ENCODE measurements at places on chromosomes 2 and 18.
A peak's percentile ranks its signal among the peaks of the same experiment; 100 is the strongest.

DNA sequence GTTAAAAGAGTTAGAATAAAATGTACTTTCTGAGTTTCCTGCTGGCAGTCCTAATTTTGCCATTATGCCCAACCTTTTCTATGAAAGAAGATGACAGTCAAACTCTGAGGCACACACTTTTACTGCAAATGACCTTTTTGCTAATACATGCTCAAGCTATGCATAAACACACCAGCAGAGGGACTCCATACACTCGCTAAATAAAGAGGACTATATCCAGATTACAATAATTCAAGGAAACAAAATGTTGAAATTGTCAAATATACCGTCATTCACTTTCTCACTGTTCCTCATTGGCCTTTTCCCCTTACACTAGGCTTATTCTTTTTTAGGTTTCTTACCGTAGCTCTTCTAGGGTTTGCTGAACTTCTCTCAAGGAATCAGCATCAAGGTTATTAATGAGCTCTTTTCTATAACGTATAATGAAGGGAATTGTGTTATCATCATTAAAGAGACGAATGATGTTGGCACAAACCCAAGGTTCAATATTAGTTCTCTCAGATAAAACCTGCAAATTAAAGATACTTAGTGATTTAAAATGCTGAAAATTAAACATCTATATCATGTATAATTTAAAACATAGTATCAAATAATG lies 25.7 kb downstream of the SRBD1 start:
- DNase-seq, result peak; percentile 6

DNA sequence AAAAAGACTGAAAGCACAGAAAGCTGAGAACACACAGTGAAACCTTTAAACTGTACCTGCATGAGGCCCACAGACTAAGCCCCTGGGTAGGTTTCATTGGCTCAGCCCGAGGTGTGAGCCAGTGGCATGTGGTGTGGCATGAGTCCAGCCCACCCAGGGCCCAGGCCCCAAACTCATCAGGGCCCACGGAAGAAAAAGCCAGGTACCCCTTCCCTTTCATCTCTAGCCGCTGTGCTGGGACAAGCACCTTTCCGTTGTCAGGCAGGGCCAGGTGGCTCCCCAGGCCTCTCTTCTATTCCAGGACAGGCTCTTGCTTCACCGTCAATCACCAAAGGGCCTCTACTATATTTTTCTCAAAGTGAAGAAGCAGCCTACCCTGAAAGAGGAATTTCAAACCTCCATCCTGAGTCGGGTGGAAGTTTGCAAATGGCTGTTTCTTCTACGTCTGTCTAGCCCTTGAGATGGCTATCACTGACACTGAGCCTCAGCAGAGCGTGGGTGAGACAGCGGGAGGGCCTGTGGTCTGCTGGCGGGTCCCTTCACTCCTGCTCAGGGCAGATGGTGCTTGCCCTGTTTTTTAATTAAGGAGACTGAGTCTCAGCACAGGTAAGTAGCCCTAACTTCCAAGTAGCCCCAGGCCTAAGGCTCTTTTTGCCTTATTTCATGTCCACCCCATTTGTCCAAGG lies 8.6 kb downstream of the DNAJB2 start:
- DNase-seq, result no peak

GRCh38 chr2:84546551-84546950 lies 30.3 kb downstream of the DNAH6 start:
- no peak for DNase-seq

GRCh38 chr2:214069254-214069653 lies 341.6 kb upstream of the VWC2L start:
- no peak for DNase-seq

- no peak for DNase-seq
Measured at GRCh38 chr2:56248965-56249742, 65.4 kb downstream of the CCDC85A start.

GRCh38 chr2:25358249-25358815 lies 16.6 kb upstream of the DNMT3A start:
- no peak for DNase-seq

- DNase-seq, result no peak
Measured at GRCh38 chr18:9697121-9697520, 11.0 kb upstream of the RAB31 start.

- DNase-seq, result no peak
Measured at GRCh38 chr18:22253676-22254075, 84.3 kb downstream of the GATA6 start.

- DNase-seq, result no peak
Measured at GRCh38 chr2:8860239-8860638, 22.8 kb upstream of the KIDINS220 start.

GRCh38 chr2:239436669-239437335 lies 36.0 kb upstream of the HDAC4 start:
- no peak for DNase-seq

DNA sequence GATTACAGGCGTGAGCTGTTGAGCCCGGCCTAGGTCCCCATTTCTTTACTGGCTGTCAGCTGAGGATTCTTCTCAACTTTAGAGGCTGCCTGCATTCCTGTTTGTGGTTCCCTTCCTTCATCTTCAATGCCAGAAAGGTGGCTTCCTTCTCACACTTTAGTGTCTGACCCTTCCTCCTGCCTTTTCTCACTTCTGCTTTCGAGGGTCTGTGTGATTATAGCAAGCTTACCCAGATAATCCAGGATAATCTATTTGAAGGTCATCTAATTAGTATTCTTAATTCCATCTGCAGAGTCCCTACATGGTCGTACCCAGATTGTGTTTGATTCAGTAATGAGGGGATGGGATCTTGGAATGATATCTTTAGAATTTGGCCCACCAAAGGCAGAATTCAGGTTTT lies 157.4 kb downstream of the TANC1 start:
- DNase-seq, result no peak

DNA sequence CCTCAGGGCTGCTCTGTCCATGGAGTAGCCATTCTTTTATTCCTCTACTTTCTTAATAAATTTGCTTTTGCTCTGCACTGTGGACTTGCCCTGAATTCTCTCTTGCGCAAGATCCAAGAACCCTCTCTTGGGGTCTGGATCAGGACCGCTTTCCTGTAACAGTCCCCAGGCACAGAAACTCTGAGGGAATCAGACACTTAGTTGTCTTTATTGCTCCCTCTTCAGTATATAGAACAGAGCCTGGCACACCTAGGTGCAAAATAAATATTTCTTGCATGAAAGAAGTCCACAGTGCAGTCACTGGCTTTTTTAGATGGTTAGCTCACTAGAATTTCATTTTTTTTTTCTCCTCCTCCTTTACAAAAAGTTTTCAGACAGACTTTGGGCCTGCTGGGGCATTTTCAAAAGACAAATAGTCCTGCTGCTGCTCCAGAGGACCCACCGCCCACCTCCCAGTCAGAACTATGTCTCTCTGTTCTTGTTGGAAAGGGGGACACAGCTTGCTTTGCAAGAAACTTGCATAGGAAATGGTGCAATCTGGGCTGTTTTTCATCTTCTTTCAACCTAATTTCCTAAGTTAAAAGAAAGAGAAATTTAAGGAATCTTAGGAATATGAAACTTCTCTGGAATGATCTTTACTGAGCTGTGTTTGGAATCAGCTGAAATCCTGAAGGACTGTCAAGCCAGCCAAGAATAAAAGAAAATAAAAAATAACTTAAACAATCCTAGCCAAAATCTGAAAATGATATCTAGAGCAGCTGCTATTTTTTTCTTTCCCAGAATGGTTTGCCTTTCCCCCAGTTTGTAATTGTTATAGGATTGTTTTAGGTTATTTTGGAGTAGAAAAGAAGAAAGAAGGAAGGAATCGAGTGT lies 31.7 kb upstream of the MAP4K3 start:
- DNase-seq, result no peak

DNA sequence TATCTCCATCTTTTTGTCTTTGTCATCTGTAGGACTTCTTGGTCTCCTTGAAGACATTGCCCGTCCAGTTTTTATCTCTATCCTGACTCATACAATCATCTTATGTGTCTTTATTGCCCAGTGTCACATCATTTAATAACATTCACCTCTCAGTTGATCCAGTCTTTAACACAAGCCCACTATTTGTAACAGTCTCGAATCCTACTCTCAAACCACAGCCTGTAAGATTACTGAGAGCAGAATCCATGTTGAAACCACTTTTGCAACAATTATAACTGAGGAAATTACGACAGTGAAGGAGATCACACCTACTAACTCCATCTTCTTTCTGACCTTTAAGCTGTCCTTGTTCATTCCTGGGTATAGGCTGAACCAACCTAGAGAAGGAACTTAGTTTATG lies 1206.0 kb upstream of the ZEB2 start:
- DNase-seq, result no peak

GRCh38 chr2:25787020-25787419 lies 91.3 kb downstream of the ASXL2 start:
- peak; percentile 15 for DNase-seq
